ENCODE measurements at places on chromosomes 3 and 15.

GRCh38 chr15:68208636-68209240 is 3.6 kb upstream of the CALML4 start:
- H3K36me3 ChIP-seq = no peaks in the 10 kb centered on the region
- H3K27me3 ChIP-seq = no peaks in the 10 kb centered on the region
- H3K4me1 ChIP-seq = peaks cover 41% of the 10 kb centered on the region
- H3K27ac ChIP-seq = no peak overlapping the region
- H3K4me3 ChIP-seq = no peak overlapping the region

GRCh38 chr3:193790086-193790990 is 197.3 kb downstream of the OPA1 start:
- H3K4me3 ChIP-seq = no peak overlapping the region
- H3K4me1 ChIP-seq = peaks cover 21% of the 10 kb centered on the region
- H3K27me3 ChIP-seq = no peaks in the 10 kb centered on the region
- H3K36me3 ChIP-seq = no peaks in the 10 kb centered on the region
- DNase-seq = no peak

DNA sequence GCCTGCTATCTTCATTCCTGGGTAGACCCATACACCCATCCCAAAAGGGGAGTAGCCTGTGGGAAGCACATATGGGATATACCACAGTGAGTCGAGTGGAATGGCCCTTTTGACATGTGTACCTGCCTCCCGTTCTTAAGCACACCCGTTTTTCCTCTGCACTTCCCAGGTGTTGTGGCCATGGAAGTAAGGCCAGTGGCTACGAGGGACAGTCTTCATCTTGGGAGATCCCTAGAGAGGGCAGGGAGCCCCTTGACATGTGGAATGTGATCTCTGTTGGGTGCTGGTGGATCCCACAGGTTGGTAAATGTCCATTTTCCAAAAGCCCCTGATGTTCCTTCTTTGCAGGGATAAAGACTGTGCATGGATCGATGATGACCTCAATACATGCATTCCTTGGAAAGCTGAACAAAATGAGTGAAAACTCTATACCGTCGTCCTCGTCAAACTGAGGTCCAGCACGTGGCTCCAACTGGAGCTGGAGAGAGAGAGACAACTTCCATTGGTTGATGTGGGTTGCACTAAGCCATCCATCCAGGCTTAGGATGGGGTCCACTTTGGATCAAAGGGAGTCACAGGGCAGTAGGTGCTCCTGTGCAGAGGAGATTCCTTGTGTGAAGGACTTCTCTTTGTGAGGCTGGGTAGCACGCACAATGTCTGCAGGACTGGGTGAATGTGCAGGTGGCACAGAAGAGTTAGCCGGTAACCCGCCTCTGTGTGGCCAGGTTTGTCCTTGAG is 136.8 kb downstream of the SNRPN start:
- no peaks in the 10 kb centered on the region for H3K4me1 ChIP-seq
- no peak overlapping the region for H3K4me3 ChIP-seq
- H3K27me3 ChIP-seq = no peaks in the 10 kb centered on the region
- peaks cover 90% of the 10 kb centered on the region for H3K36me3 ChIP-seq
- H3K27ac ChIP-seq = no peak overlapping the region

- no peaks in the 10 kb centered on the region for H3K36me3 ChIP-seq
- DNase-seq = no peak
- peak overlapping the region; percentile 88 for H3K4me3 ChIP-seq
- peak overlapping the region; percentile 86 for H3K27ac ChIP-seq
- H3K27me3 ChIP-seq = no peaks in the 10 kb centered on the region
These were observed 818 bp downstream of the PPP1R2 start for GRCh38 chr3:195542316-195542697.

DNA sequence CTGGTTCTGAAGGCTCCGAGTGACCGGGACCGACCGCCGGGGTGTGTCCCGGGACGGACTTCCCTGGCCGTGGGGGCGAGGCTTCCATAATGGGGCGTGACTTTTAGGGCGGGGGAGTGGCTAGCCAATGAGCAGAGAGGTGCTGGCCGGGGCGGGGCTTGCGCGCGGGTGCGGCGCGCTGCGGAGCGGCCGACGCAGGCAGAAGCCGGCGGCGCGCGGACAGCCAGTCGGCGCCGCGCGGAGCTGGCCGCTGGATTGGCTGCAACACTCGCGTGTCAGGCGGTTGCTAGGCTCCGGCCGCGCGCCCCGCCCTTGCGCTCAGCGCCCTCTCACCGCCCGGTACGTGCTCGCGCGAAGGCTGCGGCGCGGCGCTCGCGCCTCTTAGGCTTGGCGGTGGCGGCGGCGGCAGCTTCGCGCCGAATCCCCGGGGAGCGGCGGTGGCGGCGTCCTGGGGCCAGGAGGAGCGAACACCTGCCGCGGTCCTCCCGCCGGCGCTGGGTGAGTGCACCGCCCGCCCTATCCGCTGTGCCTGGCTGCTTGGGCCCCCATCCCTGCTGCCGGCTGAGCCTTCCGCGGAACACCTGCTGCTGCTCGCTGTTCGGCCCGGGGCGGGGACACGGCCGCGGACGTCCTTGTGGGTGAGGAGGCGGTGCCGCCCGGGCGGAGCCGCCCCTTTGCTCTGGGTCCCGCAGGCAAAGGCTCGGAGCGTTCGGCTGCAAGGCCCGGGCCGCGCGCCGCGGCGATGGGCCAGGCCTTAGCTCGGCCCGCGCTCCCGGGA is at the start of gene DAG1:
TSS of gene DAG1 (plus strand) at position 332 of the 778 bp plus-strand sequence. CDS start 40,268 bp downstream, outside the sequence.
- no peak for DNase-seq
- H3K4me3 ChIP-seq = peak within 1 kb of the TSS; percentile 72
- peak within 1 kb of the TSS; percentile 91 for H3K27ac ChIP-seq
- no peaks in the 10 kb centered on the region for H3K36me3 ChIP-seq
- H3K27me3 ChIP-seq = no peaks in the 10 kb centered on the region

All from vagina (tissue), 2 donors.